ENCODE measurements at places on chromosomes 7 and 10.
A peak's percentile ranks its signal among the peaks of the same experiment; 100 is the strongest.

- DNase-seq = no peak
Observed at GRCh38 chr7:9241826-9242225, 808.4 kb downstream of the NXPH1 start.

- DNase-seq = peak; percentile 4
Observed at GRCh38 chr10:117830787-117831212, 215.9 kb downstream of the RAB11FIP2 start.

GRCh38 chr7:90761584-90761983, 165.5 kb downstream of the CDK14 start:
- no peak for DNase-seq

GRCh38 chr7:30226614-30227268, 57.7 kb upstream of the ZNRF2 start:
- no peak for DNase-seq

DNA sequence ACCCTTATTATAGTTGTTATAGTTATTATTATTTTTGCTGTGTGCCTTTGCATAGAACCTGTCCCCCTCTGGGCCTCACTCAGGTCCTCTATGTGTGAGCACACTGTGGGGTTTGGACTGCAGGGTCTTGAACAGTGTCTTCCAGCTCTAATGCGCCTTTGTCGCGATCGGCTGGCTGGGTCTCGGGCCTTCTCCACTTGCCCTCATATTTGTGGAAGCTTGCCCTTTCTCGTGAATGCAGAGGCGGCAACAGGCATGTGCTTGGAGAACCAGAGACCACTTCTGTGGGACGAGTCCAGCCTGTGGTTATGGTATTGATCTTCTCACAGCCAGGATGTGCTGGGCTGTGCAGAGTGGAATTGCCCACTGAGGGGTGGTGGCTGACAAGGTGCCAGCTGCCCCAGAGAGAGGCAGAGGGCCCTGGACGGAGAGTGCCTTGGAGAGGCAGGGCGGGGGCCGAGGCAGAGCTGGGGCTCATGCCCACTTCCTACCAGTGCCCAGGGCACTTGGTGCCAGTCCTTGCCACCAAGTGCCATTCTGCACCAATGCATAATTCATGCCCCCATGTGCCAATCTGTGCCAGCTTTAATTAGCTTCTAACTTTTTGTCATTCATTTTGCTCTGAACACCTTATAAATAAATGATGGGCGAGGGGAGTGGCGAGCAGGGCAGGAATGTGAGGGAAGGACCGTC, 6.8 kb upstream of the CDH23 start:
- no peak for DNase-seq

GRCh38 chr10:44386546-44387052, 1.7 kb upstream of the CXCL12 start:
- DNase-seq = peak; percentile 13

GRCh38 chr7:6256677-6257535, 15.5 kb downstream of the CYTH3 start:
- peak; percentile 41 for DNase-seq

- no peak for DNase-seq
Observed at GRCh38 chr7:15561835-15562234, at the start of gene AGMO. TSS of gene AGMO (minus strand) at chr7:15562015.

DNA sequence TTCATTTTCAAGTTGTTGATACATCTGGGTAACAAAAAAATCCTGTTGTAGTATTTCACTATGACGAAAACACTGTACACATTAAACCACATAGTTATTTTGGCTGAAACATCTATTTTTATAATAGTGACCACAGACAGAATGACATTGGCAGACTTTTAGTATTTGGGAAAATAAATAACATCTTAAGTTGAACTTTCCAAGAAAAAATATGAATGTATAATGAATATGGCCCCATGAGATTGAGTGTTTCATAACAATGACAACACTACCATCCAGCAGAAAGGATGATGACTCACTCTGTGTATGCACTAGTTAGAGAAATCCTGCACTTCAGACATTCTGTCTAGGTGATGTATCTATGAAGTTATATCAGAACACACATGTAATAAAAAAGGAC, 118.1 kb downstream of the SEMA3D start:
- no peak for DNase-seq

- DNase-seq = no peak
Observed at GRCh38 chr7:122577449-122578003, 121.4 kb downstream of the RNF133 start.

DNA sequence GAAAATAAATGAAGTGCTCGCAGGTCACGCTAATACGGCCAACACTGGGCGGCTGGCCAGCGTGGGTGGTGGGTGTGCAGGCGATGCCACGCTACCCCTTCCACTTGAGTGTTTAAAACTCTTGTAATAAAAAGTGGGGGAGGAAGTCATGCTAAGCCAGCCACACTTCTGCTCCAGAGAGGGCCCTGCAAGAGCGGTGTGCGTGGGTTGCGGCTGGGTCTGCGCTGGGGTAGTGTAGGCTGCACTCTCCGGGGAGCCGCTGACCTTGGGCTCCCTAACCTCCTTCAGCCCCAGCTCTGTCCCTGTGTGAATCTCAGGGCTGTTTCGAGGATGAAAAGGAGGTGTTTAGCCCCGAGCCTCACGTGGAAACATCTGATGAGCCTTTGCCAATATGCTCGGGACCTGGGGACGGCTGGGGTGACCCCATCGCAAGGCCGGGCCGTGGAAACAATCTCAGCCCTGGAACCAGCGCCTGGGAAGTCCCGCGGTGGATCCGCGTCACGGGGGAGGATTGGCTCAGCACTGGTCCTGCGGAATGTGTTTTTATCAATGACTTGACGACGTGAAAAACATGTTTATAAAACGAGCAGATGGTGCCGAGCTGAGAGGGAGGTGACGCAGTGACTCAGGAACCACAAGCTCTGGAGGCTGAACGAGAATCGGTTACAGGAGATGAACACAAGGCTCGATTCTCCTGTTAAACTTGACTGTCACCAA, 278.5 kb downstream of the DNAJB6 start:
- DNase-seq = no peak

DNA sequence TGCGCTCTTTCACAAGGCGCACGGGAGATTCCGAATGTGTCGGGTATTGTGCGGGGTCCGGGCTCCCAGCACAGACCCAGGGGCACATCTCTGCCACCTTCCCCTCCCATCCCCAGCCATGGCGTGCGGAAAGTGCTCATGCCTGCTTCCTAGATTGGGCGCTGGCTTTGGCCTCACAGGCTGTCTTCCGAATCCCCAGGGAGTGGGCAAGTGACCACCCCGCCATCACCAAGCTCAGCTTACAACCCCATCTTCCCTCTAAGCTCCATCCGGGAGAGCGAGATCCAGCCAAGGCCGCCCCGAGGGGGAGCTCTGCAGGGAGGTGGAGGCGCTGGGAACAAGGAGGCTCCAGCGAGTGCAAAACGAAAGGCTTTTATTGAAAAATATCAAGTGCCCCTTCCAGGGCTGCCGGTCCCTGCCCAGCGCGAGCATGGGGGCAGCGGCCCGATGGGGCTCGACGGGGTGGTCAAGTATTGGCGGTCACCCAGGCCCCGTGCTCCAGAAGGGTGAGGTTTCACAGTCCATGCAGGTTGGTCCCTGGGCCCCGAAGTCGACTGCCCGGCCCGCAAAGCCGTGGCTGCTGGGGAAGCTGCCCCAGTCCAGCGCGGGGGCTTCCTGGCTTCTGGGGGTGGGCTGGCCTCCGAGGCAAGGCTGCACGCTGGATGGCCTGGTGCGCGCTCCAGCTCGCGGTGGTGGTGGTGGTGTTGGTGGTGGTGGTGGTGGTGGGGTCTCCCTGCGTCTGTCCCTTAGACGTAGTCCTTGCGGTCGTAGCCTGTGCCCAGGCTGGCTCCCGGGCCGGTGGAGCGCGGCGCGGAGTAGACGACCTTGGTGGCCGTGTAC, 1.2 kb downstream of the CLDN3 start:
- DNase-seq = no peak

DNA sequence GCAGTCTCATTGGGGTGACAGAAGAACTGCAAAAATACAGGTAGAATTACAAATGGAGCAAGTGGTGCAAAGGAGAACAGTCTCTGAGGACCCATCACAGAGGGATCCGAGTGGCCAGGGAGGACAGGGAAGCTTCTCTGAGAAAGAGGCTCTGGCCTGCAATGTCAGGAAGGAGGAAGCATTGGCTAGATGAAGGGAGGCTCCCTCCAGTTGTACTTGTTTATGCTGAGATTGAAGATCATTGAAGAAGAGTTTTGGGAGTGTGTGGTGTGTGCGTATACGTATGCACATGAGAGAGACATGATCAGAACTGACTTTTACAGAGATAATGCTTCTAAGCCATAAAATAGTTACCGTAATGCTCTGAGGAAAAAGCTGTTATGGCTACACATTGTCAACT, 274.7 kb upstream of the FZD8 start:
- no peak for DNase-seq

GRCh38 chr10:115095758-115096157, 2.6 kb downstream of the ATRNL1 start:
- DNase-seq = no peak

- no peak for DNase-seq
Observed at GRCh38 chr10:91415816-91416215, 5.7 kb downstream of the HECTD2 start.

- no peak for DNase-seq
Observed at GRCh38 chr10:130471486-130471885, 335.3 kb downstream of the GLRX3 start.

- no peak for DNase-seq
Observed at GRCh38 chr7:37431413-37431812, 17.3 kb downstream of the ELMO1 start.

DNA sequence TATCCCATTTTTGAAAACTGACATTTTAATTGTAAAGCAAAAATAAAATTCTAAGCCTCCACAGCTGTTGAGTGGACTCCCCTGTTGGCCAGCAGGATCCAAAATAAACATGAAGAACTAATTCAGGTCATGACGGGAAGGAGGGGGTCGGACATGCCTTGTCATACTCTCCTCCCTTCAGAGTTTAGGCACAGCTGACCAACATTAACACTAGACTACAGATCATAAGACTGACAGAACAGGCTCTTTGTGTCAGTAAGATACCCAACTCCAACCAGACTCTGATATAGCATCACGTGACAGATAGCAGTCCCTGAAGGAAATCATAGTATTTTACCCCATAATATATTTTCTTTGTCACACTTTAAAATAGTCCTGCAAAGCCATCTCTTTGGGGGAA, 20.9 kb upstream of the ZNF12 start:
- no peak for DNase-seq

DNA sequence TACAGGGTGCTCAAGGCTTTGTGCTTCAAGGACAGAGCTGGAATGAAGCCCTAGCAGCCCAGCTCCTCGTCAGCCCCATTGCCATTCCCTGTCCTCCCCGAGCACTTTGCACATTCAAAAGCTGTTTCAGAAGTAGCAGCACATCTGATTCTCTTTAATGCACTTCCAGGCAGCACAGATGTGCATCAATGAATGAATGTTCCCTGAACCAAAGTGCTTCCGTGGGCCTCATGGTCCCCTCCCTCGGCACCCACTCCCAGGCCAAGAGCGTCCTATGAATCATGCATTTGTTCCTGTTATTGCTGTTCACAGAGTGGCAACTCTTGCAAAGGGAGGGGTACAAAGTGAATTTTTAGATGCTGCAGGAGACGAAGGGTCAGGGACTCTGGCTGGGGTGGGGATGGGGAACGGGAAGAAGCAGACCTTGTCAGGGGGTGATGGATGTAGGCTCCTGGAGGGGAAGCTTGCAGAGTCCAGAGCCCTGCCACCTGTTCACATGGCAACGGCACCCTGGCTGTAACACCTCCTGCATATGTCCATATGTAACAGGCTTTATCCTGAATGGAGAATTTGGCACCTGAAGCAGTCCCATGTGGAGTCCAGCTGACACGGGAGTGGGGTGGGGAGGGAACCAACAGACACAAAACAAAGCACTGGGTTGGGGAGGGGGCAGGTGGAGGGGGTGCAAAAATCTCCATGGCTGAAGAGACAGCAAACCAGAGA, 62.2 kb upstream of the BAIAP2L1 start:
- DNase-seq = no peak

DNA sequence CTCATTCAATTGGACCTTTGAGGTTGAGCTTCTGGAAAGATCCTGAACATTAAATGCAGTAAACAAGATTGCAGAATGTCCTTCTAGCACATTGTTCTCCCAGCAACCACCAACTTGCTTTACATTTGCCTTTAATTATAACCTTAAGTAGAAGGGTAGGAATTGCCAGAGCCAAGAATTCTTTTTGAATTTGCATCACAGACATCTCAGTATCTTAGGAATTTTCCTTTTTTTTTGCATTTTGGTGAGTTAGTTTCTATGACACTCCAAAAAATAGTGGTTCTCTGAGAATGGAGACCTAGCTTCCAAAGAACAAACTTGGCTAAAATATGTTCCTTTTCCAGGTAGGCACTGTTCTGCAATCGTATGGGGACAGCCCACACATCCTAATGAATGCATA, 456.0 kb downstream of the GATA3 start:
- no peak for DNase-seq

DNA sequence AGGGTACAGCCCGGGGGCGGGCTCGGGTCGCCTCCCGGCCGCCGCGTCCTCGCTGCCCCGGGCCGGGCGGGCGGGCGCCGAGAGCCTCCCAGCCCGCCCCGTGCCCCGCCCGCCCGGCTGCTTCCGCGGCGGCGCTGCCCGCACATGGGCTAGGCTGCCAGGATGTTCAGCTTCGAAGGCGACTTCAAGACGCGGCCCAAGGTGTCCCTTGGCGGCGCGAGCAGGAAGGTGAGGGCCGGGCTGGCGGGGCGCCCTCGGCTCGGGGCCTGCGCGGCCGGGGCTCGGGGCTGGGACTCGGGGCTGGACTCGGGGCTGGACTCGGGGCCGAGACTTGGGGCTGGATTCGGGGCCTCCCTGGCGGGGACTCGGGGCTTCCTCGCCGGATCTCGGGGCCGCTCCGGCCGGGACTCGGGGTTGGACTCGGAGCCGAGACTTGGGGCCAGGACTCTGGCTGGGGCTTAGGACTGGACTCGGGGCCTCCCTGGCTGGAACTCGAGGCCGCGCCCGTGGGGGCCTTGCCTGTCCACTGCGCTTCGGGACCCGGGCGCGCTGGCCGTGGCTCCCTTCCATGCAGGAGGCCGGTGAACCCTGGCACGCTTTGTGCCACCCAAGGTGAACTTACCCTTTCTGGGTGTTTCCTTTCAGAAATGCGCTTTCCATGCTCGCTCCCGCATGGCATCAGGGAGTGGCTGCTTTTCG, 534 bp downstream of the UBE3C start:
- DNase-seq = peak; percentile 68

DNA sequence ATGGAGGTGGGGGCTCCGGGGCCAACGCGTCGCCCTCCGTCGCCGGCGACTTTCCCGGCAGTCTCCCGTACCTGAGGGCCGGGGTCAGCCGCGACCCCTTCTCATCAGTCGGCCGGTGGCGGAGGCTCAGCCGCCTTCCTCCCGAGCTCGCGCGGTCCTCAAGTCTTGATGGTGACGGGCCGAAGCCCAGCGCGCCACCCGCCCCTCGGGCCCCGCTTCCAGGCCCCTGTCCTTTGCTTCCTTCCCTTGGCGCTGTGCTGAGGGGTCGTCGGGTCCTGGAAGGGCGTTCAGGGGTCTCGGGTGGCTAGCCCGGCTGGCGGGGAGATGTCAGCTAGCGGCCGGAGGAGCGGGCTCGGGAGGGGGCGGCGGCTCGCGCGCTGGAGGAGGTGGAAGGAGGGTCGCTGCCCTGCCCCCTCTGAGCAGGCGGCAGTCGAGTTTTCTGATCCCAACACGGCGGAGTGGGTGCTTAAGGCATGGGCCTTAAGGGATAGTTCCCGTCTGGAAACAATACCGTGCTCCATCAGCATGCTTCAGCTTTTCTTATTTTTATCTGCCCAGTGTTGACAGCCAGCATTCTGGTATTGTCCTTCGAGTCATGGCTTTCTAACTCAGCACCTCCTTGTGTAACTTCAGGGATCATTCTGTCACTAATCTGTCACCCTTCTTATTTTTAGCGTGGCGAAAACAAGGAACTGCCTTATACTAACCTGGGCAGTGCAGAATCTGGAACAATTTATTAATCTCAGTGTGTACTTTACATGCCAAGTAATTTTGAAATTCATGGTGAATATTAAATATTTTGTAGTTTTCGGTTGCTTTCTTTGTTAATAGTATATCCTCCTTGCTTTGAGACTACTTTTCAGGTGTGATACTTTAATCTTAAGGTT, 748 bp downstream of the PHTF2 start:
- DNase-seq = peak; percentile 28
